NCI-H1048 (cell line): ENCODE measurements at places on chromosomes 2 and 18.

DNA sequence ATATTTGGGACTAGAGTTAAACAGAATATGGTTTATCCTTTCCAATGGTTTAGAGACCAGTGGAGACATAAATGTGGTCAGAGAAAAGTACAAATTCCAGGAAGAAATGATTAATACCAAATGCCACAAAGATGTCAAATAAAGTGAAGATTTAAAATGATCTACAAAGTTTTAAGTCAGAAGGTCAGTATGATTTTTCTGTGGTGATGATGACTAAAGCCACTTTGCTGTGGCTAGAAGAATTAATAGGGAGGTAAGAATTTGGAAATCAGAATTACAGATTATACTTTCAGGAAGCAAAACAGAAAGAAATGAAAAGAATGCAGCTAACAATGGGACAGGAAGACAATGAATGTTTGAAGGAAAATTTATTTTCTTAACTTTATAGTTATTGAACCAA is 91.5 kb upstream of the CDH7 start:
- DNase-seq: no peak

- no peak for DNase-seq
These were observed 43.6 kb downstream of the ERBB4 start for GRCh38 chr2:212495046-212495445.

DNA sequence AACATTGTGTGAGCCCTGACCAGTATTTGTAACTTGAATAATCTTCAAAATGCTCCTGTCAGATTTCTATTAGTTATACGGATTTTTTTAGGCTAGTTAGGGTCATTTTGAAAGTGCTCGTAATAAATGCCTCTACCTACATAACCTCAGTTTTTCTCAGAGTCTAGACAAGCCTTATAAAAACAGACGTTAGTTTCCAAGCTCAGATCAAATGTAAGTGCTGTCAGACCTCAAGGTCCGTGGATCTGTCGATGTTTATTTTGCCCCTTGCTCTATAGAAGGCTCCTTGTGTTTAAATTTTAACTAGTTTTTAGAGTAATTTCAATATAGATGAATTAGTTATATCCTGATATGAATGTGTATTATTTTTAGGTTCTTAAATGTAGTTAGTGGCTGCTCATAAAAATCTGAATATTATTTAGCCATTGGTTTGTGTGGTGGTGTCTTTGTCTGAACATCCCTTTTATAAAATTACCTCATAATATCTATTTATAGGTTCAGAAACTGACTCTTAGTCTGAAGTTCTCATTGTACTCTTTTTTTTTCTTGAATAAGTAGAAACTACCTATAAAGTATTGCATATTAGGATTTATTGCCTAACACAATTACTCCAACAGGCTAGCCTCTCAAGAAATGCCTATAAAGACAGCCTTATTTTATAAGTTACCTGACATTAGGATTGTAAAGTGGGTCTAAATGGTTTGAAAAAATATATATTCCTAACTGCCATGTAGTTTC is 71.1 kb downstream of the MTA3 start:
- DNase-seq: no peak

GRCh38 chr2:6671913-6672312 is 193.8 kb downstream of the CMPK2 start:
- DNase-seq: no peak

- no peak for DNase-seq
These were observed 7.0 kb upstream of the TYMS start for GRCh38 chr18:650428-650858.

- no peak for DNase-seq
These were observed 113.0 kb downstream of the PTRHD1 start for GRCh38 chr2:24680196-24680595.

GRCh38 chr2:201167546-201167945 is 15.4 kb upstream of the CASP10 start:
- DNase-seq: no peak

DNA sequence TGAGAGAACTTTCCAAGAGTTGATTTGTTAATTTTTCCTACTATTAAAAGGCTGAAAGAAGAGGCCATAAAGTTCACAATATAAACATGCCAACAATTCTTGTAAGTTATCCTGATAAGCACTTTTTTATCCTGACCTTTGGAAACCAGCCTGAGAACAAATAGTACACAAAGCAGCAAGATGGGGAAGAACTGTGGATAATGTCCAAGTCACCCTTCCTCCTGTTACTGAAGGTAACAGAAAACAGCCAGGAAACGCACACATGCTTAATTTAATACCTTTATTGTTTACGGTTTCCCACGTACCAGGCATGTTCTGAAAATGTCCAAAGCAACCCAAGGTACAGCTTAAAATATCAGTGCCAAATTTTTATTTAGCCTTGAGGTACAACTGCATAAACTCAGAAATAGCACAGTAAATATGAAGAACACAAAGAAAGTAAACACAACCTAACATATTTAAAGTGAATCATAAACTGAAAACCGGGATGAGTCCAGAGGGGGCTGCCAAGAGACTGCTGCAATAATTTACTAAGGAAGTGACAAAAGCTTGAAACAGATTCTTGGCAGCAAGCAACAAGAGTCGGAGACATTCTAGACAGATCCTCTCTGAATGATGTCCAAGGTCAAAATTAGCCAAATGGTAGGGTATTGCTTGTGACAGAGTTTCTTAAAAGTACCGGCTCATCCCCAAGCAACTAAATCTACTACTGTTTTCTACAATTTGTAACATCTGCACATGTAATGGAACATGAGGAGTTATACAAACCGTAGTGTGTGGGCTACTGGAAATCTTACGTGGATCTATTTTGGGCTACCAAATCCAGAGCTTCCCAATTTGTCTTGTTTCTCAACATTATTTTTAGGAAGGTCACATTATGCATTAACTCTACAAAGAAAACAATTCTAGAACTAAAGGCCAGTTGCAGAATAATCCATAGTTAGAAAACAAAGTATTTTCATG is 93.2 kb downstream of the CABYR start:
- DNase-seq: no peak

DNA sequence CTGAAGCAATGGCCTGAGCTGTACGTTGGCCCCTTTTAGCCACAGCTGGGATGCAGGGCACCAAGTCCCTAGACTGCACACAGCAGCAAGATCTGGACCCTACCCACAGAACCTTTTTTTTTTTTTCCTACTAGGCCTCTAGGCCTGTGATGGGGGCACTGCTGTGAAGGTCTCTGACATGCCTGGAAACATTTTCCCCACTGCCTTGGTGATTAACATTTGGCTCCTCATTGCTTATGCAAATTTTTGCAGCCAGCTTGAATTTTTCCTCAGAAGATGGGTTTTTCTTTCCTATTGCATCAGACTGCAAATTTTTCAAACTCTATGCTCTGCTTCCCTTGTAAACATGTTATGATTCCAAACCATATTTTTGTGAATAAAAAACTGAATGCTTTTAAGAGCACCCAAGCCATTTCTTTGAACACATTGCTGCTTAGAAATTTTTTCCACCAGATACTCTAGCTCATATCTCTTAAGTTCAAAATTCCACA is 33.5 kb downstream of the PDE1A start:
- DNase-seq: no peak

- DNase-seq: no peak
These were observed 44.5 kb downstream of the KCNF1 start for GRCh38 chr2:10956006-10956790.

GRCh38 chr2:191951832-191952231 is 104.9 kb upstream of the CAVIN2 start:
- DNase-seq: no peak

DNA sequence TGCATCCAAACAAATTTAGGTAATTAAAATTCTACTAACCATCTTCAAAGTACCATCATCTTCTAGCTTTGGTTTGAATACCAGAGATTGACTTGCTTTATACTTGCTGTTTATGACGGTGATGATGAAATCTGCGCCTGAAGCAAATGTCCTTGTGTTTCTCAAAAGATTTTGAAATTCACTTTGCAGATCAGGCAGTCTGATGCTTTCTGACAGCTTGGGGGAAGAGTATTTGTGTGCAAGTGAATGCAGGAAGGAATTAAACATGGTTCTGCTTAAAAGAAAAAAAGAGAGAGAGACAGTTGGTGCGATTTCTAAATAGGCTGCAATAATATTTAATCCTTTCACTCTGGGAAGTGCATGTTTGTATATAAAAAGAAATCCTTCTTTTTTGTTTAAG is 29.6 kb downstream of the CSRNP3 start:
- DNase-seq: no peak

GRCh38 chr2:223010641-223011040 is 41.3 kb upstream of the KCNE4 start:
- DNase-seq: no peak

- no peak for DNase-seq
These were observed 165.2 kb upstream of the ALKAL2 start for GRCh38 chr2:453132-453531.

- DNase-seq: no peak
These were observed 7.8 kb upstream of the ARHGAP25 start for GRCh38 chr2:68726608-68727367.

GRCh38 chr2:172446474-172447063 is 19.2 kb downstream of the ITGA6 start:
- DNase-seq: no peak

DNA sequence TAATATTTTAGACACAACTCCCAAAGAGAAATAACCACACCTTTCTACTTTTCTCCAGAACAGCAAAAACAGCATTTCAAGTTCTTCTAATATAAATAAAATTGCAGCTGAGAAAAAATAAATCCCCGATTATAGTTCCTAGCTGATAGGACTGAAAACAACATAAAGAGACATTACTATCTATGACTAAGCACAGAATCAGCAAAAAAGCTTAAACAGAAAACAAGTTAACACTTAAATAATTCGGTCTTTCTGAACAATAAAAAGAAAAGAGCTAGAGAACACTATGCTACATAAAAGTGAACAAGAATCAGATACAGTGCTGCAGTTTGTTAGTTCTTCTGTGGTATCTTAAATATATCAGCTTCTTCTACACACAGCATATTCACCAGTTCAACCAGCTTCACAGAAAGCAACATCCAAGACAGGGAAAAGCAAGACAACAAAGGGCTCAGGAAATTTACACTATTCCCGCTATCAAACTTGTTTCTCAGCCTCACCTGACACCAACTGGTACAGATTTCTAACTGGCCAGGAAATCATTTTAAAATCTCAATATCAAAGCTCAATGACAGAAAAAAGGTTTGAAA is 28.6 kb downstream of the FEZ2 start:
- DNase-seq: no peak

DNA sequence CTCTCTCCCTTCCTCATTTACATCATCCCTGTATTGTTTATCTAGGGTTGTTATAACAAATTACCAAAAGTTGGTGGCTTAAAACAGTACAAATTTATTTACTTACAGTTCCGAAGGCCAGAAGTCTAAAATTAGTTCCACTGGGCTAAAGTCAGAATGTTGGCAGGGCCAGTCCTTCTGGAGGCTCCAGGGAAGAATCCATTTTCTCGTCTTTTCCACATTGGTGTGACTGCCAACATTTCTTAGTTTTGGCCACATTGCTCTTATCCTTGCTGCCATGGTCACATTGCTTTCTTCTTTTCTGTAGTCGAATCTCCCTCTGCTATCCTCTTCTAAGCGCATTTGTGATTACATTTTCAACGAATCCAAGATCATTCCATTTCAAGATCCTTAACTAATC is 34.7 kb downstream of the ICOS start:
- no peak for DNase-seq

DNA sequence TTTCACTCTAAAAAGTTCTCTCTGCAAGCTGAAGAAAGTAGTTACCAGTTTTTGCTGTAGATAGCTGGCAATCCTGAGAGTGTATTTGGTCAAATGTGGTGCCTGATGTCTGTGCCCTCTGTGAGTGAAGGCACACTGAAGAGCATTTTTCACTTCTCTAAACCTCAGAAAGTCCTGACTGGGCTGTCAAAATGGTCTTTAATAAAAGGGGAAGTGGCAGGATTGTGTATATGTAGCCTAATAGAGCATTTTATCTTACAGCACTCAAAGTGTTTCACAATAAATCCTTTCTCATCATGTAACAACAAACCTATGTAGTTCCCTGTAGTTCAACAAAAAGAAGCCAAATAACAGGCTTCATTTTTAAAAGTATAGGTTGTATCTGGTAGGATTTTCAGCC is 1552.3 kb upstream of the SLC39A10 start:
- DNase-seq: no peak

- DNase-seq: no peak
These were observed 211.9 kb downstream of the MYCN start for GRCh38 chr2:16152071-16152927.

DNA sequence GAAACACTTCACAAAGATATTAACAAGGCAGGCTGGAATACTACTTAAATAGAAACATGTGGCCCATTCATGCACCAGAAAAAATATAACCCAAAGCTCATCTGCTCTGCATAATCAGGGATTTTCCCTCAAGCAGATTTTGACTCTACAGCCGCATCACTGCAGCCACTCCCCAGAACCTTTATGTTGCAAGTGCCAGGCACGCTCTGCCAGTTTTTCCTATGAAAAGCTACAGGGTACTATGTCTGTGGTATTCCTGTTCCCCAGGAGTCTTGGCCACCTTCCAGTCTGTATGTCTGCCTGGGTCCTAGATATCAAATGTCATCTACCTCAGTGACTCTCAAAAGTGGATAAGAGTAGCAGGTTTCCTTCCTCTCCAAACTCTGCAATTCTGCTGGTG is 3.8 kb downstream of the COA5 start:
- no peak for DNase-seq

GRCh38 chr2:55732854-55733253 is 39.2 kb upstream of the PNPT1 start:
- DNase-seq: no peak

DNA sequence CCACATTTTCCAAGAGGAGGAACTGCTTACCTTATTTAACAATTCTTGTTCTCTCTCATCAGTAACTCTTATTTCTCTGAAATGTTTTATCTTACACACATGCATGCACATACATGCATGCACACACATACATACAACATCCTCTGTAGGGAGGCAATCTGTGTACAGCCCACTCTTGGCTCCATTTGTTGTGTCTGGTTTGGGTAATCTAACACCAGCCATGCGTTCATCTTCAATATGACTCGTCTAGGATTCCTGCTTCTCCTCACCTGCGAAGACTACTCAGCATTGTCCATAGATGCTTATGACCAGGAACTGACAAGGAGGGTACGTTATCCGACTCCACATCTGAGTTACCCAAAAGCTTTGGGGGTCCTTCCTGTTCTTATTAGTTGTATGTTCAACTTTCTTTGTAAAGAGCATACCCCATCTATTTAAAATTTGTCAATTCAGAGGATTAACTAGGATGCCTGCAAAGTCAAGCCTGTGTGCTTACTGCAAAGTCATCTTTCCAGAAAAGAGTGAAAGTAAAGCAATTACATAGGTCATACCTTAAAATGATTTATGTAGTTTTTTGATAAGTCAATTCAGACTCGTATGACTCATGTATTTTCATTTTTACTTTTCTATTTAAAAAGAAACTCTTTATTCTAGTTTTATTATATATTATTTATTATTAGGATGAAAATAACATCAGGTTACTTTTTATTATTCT is 18.2 kb downstream of the LYPD6B start:
- DNase-seq: no peak

- DNase-seq: no peak
These were observed 4.2 kb downstream of the ZNF385B start for GRCh38 chr2:179857236-179857635.

GRCh38 chr2:127834951-127835350 is 23.0 kb downstream of the POLR2D start:
- no peak for DNase-seq

GRCh38 chr18:10298346-10298745 is 156.1 kb upstream of the APCDD1 start:
- DNase-seq: no peak
